Spinal cord (tissue), 10 donors: ENCODE measurements at places on chromosomes 1 and 21.

GRCh38 chr1:1779691-1780597 is 1.7 kb upstream of the NADK start:
- peak; percentile 38 for DNase-seq

DNA sequence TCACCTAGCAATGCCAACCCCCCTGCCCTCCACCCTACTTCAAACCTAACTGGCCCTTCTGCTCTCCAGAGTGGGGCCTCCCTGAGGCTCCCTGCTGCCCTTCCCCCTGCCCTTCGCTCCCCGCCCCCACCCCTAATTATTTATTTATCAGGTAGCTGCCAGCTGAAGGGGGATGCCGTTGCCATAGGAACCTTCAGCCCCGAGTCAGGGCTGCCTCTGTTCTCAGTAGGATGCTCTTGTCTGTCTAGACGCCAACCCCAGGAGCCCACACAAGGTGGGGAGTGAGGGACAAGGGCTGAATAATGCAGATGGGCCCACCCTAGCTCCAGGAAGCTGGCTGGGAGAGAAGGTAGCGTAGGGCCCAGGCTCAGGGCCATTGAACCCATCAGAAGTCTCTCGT is 41.1 kb downstream of the NKAIN1 start:
- peak; percentile 77 for DNase-seq

- DNase-seq = no peak
Measured at GRCh38 chr21:42777757-42778344, 101.5 kb downstream of the WDR4 start.

DNA sequence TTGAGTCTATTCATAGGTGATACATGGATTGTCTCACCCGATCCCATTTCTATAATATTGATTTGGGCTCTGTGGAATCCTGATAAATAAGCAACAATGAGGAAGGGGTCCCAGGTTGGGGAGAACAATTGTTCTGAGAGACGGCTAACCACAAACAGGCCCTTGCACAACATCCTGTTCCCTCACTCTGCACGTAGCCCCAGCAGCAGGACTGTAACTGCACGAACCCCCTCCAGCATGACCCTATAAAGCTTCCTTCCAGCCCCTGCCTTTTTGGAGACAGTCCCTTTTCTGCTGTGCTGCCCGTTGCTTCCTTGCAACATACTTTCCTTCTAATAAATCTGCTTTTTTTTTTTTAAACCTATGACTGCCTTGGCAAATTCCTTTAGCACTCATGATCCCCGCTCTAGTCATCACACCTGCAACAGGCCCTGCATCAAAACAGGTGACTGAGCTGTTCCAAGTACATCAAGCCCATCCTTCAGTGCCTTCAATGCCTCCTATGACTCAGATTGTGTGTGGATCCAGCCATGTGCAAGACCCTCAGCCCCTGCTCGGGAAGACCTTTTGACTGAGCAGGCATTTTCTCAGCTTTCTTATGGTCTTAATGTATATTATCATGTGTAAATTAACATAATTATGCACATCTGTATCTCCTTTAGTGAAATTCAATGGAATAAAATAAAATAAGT is 63.7 kb upstream of the B3GALNT2 start:
- no peak for DNase-seq

DNA sequence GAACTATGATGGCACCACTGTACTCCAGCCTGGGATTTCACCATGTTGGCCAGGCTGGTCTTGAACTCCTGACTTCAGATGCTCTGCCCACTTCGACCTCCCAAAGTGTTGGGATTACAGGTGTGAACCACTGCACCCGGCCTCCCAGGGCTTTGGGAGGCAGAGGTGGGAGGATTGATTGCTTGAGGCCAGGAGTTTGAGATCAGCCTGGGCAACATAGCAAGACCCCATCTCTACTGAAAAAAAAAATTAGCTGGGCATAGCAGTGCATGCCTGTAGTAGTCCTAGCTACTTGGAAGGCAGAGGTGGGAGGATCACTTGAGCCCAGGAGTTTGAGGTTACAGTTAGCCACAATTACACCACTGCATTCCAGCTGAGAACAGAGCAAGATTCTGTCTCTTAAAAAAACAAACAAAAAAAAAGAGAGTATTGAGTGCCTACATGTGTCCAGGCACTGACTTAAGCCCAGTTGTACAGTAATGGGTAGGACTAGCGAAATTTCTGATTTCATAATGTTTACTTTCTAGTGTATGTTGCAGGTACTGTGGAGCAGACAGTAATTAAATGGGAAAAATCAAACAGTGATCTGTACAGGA is 4.2 kb downstream of the MANEAL start:
- DNase-seq = no peak

- no peak for DNase-seq
Measured at GRCh38 chr1:225872075-225872430, 10.1 kb downstream of the TMEM63A start.

- DNase-seq = no peak
Measured at GRCh38 chr1:62045574-62045973, 149.1 kb upstream of the L1TD1 start.

GRCh38 chr1:13662493-13662892 is 37.5 kb upstream of the PRDM2 start:
- DNase-seq = no peak

DNA sequence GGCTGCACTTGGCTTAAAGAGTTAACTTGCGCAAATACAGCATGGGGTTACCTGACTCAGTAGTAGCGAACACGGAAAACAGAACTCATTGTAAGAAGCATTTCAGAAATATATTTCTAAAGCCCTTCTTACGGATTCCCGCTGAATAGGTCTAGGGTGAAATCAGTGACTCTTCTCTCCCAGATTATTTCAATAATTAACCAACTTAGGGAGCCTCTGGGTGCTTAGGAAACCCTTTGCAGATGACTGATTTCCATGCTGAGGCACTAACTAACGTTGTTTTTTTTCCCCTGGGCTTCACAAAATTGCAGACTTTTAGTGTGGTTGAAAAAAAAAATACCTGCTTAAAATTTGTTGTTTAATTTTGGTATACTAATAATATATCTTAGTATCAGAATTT is 40.3 kb downstream of the BTG3 start:
- DNase-seq = no peak

GRCh38 chr1:225996946-225997545 is 2.1 kb downstream of the SDE2 start:
- DNase-seq = no peak

GRCh38 chr1:173714441-173714758 is 381 bp upstream of the KLHL20 start:
- peak; percentile 0 for DNase-seq

DNA sequence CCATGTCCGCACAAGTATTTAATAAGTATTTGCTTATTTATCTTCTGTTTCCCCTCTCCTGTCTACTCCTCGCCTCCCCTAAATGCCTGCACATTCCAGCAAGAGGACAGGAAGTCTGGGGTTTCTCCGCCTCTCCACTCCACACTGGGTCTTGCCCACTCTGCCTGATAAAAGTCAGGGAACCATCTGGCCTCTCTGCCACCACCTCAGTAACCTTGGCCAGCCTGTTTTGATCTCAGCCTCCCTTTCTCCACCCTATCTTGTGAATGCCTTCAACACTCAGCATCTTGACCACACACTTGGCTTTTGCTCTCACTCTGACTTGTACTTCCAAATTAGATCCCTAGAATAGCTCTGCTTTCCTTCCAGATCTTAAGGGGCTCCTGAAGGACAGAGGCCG is 165.3 kb upstream of the UBE2U start:
- no peak for DNase-seq

- DNase-seq = no peak
Measured at GRCh38 chr1:169491845-169492281, 6.1 kb upstream of the SLC19A2 start.

DNA sequence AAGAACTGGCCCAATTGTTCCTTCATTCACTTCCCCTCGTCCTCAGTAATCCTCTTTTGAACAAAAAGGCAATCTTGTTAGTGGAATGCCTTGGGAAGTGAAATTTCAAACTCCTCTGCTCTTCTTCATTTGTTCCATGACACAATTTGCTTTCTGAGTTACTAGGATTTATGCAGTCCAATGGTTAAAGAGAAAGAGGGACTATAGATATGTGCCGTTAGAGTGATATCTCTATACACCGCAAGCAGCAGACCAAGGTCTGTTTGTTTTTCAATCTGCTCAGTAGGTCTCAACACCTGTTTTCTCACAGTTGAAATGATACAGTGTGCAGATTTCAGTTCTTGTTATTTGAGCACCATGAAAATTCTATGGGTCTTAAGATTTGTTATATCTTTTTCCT is 244.0 kb downstream of the DNM3 start:
- no peak for DNase-seq

DNA sequence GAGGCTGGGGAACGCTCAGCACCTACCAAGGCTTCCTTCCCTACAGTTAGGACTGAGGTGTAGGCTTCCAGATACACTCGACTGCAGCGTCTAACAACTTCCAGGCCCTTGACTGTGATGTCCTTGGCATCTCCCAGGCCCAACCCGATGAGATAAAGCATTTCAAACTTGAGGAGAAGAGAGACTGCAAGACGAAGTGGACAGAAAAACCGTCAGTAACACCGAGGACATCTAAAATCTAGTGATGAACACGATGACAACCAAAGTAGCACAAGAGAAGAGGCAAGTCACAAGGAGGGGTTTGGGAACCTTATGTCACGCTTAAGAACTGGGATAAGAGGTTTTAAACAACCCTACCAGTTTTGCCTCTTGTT is 314 bp downstream of the DPH5 start:
- DNase-seq = peak; percentile 15

GRCh38 chr1:232566093-232566492 is 63.8 kb downstream of the SIPA1L2 start:
- DNase-seq = no peak

DNA sequence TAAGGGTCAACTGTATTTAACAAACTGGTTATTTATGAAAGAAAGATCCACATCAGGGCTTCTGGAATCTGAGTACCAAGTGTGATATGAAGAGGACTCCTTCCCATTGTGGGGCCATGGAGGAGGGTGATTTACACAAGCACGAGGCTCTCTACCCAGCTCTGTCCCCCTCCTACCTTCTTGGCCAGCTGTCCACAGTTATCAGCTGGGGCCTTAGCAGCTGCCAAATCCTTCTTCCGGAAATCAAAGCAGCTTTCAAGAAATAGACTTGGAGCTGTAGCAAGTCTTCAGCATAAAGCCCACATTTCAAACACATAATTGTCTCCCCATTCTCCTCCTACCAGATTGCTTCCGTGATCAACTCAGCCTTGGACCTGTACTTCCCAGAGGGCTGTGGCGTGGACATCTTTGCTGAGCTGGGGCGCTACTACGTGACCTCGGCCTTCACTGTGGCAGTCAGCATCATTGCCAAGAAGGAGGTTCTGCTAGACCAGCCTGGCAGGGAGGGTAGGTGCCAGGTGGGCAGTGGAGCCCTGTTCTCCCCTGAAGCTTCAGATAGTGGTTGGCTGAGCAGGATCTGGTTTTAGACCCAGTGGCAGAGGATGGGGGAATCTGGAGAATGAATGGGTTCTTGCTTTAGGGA is 15.5 kb downstream of the AZIN2 start:
- DNase-seq = no peak
